ENCODE measurements at places on chromosomes 3 and 15. TPM values are rescaled to one million over a fixed set of nuclear protein-coding genes. Genes with fewer than 3 reads are reported as not detected.

Gene DNASE1L3
- total RNA-seq, result 5.0 TPM

Gene LYSMD2
- 26.8 TPM for total RNA-seq

Gene VPS39
- 24.0 TPM for total RNA-seq

Gene GATM
- 0.20 TPM for total RNA-seq

Gene TIMP4
- total RNA-seq, result 0.40 TPM

Gene CPNE9
- total RNA-seq, result under 0.01 TPM

Gene PARP14
- 51.6 TPM for total RNA-seq

Gene BRK1
- total RNA-seq, result 126 TPM

Gene GOLGA8R
- 0.22 TPM for total RNA-seq

Gene SMARCC1
- total RNA-seq, result 27.0 TPM

Gene NPAP1
- total RNA-seq, result not detected

Gene KNG1
- total RNA-seq, result not detected

DNA sequence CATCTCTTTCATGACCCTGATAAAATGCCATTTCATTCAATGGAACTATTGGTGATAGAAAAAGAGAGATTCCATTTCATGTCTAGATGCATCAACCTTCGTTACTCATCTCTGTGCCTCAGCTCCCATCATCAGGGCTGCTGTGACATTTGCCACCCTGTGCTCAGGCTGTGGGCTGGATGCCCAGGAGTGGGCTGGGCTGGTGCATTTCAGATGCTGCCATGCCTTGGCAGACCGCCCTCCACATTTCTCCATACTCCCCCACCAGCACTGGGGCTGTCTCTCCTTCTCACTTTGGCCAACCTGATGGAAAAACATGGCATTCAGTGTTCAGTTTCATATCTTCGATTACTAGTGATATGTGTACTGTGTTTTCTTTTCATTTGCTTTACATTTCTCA is 59.1 kb downstream of the DNASE1L3 start:
- DNase-seq, result no peak

DNA sequence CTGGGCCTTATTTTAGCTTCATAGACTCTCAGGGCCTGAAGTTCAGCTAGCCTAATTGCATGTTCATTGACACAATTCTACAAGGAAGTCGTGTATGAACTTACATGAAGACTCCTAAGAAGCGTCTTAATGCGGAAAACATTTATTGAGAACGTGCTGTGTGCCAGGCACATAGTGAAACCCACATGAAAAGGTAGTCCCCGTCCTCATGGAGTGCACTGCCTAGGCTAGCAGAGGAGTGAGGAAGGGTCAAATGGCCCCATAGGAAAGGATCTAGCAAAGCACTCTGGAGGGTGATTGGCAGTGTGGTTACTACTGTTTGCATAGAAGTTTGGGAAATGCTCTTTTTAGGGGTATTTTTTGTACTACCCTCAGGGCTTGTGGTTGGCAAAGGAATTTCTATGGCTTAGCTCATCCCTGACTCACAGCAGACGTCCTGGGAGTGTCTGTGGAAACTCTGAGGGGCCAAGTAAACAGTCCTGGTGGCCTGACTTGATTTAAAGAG is 854 bp upstream of the NPTN start:
- DNase-seq, result peak; percentile 79

DNA sequence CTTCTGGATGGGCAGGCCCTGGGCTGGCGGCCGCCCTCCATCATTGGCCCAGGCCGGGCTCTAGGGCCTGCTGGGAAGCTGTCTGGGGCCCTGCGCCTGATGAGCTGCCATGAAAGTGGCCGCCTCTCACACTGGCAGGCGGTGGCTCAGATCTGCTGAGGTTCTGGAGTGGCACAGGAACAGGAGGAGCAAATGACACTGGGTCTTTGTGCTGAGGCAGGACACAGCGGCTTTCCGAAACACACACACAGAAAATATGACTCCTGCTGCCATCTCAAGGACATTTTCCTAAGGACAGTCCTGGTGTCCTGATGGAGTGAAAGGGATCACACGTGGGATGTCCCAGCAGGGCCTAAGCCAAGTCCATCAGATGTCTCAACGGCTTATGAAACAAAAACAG is 103.5 kb downstream of the NUP210 start:
- DNase-seq, result no peak

DNA sequence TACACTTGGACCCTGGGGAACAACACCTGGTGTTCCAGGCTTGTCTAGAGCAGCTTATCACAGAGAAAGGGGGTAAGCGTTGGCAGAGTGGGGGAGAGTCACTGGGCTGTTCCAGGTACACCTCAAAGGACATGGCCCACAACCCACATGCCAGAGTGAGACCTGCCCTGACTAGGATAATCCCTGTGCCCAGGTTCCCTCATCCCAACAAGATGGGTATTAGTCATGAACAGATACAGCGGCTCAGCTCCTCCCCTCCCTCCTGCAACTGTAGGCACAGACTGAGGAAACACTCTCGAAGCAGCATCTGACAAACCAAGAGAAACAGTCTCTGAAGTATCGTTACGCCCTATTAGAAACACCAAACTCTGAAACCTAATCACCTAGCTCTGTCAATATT is 32.1 kb upstream of the RPS17 start:
- DNase-seq, result no peak

DNA sequence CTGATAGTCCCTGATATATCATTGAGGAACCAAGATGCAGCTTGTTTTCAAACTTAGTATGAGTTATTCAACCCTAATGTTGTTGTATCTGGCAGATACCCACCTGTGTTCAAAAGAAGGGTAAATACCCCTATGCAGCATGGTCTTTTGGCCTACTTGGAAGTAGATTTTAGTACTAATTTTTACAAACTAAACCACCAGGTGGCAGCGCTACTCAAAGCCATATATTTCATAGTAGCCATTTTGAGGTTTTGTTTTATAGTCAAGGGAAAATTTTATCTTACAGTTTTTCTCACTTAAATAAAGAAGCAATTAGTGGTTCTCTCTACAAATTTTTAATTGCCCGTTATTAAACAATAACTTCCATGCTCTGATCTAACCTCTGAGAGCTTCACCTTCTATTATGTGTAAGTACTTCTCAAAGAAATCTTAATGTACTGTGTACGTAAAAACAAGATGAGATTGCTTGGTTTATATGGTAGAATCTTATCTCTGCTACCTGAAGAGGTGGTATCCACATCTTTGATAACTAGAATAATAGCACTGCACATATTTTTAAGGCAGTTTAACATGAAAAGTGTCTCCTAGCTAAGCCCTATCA is 31.5 kb upstream of the MLF1 start:
- DNase-seq, result peak; percentile 71

- DNase-seq, result no peak
Observed at GRCh38 chr15:100183921-100184495, 157.8 kb downstream of the ADAMTS17 start.

DNA sequence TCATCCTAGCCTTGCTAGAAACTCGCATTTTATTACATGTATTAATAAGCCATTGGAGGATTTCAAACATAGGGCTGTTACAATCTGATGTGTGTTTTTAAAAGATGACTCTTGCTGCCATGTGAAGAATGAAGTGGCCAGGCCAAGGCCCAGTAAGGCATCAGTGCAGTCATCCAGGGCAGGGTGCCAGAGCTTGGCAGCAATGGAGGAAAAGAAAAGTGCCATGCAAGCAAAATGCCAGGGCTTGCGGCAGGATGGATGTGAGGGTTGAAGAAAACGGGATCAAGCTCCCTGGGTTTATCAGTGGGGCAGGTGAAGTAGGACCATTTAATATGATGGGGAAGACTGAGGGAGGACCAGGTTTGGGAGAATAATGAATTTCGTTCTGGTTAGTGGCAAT is 183.6 kb downstream of the MINAR1 start:
- DNase-seq, result no peak

- DNase-seq, result no peak
Observed at GRCh38 chr3:99910752-99911290, 93.2 kb downstream of the CMSS1 start.

DNA sequence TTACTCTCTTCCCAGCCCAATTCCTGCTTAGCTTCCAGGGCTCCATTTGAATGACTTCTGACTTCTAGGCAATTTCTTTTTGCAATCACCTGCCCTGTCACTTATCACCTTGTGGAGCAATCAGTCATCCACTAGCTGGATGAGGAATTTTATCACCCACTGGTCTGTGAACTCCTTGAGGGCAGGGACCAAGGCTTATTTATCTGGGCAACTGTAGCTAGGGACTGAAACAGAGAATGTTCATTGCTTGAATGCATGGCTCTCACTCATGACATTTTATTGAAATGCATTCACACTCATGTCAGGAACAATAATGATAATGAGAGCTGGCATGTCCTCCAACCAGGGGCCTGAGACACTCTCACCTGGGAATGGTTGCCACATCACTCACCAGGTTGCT is 15.5 kb downstream of the TNFAIP8L3 start:
- no peak for DNase-seq

DNA sequence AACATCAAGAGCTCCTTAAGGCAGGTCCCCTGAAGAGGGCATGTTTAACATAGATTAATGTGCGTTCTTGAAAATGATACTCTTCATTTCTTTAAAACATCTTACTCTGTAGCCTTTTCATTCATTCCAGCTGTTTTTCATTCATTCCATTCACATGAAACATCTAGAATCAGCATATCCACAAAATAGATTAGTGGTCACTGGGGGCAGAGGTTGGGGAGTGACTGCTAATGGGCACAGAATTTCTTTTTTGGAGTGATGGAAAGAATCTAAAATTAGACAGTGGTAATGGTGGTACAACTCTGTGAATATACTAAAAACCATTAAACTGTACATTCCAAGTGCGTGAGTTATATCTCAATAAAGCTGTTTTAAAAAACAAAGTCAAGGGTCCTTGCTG is 15.4 kb upstream of the CXCR6 start:
- no peak for DNase-seq

- DNase-seq, result no peak
Observed at GRCh38 chr3:120641696-120642246, 40.3 kb downstream of the HGD start.

DNA sequence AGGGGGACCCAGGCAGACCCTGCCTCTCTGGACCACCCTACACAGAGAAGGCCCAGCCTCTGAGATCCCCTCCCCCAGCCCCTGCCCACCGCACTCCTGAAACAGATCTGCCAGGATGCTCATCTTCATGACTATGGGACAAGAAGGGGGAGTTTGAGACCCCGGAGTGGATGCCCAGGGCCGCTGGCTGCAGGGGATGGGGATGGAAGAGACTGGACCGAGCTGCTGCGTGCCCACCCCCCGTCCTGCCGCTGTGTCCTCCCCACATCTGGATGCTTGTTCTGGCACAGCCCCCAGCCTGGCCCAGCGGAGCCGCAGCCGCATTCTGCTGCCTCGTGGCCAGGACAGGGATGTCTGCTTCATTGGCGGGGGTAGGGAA is 30.3 kb upstream of the SEMA3F start:
- DNase-seq, result no peak

DNA sequence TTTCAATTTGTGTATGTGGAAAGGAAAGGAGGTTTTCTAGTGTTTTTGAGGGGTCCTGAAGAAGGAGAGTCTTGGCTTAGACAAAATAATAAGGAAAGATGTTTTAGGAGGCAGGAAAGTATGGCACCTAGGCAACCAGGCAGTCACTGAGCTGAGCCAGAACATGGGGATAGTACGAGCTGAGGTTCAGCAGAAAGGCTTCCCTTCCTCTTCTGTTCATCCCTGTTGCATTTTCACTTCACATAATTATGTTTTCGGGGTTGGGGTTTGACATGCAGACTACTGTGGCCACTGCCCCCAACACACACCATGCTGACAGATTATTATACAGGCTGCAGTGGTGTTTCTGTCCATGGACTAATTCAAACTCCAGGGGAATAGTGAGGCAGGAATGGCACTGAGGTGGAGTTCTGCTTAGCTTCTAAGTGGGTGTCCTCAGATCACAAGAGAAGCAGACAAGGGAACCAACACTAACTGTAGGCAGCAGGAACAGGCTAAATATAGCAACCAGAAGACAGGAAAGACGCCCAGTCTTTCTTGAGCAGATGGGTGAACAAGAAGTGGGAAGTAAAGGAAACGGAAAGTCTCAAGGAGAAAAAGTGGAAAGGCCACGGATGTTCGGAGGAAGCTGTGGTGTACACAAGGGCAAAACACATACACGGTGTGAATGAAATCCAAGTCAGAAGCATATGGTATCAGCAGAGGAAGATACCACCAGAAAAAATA is 305.8 kb downstream of the PLCL2 start:
- no peak for DNase-seq

GRCh38 chr3:64257100-64257755 is 32.0 kb upstream of the PRICKLE2 start:
- DNase-seq, result no peak

DNA sequence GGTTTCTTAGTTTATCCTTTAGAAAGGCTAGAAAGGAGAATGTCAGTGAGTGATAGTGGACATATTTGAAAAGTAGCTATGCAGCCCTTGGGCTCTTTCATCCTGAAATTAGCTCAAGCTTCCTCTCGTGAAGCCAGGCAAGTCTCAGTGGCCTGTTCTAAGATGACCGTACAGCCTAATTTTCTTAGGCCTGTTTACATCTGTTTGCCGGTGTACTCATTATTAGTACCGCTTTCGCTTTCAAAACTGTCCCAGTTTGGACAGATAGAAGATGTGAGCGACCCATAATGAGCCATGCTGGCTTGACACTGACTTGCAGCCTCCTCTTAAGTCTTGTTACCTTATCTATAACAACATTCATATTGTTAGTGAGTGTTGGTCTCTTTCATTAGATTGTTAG is 5.7 kb upstream of the ARL14 start:
- no peak for DNase-seq

- peak; percentile 55 for DNase-seq
Observed at GRCh38 chr15:74807282-74807681, 5.4 kb upstream of the LMAN1L start.

DNA sequence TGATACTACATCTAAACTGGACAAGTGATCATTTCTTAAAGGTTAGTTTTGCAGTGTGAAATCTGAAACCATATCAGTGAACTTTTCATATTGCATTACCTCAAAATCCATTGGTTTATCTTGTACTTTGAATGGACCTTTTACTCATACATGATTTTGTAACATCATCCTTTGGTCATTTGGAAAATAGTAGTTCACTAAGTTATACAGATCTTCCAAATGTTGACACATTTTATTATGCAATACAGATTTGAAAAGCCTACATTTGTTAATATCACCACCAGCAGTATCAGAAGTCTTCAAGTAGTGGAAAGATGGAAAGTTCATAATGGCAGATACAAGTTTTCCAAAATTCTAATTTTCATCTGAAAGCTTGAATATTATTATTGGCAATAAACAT is 64.0 kb upstream of the CDV3 start:
- no peak for DNase-seq

DNA sequence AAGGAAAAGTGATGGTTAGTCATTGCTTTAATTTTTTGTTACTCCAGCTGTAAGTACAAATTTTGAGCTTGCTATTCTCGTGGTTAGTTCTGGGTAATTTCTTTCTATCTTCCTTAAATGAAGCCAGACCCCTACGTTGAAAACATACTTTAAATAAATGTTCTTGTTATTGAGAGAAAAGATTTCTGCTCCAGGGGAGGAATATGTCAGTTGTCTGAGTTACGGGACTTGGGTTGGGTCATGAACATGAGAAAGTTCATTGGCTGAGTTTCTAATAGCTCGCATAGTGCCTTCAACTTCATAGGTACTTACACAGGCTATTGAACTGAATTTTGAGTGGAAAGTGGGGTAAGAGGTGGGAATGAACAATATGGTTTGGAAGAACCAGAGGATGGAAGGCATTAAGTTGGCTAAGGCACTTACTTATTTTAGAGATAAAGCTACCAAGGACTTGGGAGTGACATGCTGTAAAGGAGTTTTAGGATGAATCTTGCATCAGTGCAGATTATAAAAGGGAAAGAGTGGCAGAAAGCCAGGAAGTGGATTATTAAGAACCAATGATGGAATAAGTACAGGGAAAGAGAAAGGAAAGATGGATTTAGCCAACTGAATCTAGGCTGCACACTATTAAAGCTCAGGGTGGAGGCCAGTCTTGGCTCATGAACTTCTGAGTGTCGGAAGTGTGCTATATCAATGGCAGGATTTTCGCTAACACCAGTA is 1.4 kb downstream of the RPSA start:
- no peak for DNase-seq
